Activated naive CD4-positive, alpha-beta T cell treated with Interleukin-2 at 50 U/mL for 16 hours (primary cell): ENCODE measurements at places on chromosomes 1 and 21.

DNA sequence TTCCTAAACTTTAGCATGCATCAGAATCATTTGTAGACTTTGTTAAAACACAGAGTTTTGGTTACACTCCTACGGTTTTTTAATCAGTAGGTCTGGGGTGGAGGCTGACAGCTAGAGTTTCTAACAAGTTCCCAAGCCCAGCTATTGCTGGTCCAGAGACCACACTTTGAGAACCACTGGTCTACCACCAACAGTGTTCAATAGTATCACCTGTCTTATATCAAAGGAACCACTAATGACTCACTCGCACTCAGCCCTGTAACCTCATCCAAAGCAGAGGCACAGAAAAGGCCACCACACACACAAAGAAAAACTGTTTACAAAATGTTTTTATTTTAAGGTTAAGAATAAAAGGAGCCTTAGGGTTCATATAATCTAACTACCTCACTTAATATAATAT, 68.7 kb downstream of the HIVEP3 start:
- DNase-seq: peak; percentile 7

DNA sequence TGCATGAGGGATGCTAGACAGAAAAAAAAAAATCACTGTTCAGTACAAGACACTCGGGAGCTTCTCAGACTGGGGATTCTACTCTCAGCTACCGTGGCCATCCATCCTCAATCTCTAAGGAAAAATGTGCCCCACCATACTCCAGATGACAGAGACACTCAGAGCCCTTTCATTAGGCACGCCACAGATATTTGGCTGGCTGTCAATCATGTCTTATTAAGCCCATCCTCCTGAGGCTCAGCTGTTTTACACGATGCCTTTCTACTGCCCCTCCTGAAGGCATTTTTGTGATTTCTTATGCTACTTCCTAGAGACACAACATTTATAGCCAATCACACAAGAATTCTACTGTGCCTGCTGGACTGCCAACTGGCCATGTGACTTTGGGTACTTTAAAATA, 92.9 kb downstream of the KIF14 start:
- DNase-seq: no peak

DNA sequence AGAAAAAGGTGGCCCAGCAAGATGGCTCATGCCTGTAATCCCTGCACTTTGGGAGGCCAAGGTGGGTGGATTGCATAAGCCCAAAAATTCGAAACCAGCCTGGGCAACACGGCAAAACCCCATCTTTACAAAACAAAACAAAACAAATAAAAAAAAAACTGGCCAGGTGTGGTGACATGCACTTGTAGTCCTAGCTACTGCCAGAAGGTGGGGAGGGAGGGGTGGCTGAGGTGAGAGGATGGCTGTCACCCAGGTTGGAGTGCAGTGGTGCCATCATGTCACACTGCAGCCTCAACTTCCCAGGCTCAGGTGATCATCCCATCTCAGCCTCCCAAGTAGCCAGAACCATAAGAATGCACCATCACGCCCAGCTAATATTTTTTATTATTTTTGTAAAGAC, 22.8 kb downstream of the RERE start:
- DNase-seq: no peak

DNA sequence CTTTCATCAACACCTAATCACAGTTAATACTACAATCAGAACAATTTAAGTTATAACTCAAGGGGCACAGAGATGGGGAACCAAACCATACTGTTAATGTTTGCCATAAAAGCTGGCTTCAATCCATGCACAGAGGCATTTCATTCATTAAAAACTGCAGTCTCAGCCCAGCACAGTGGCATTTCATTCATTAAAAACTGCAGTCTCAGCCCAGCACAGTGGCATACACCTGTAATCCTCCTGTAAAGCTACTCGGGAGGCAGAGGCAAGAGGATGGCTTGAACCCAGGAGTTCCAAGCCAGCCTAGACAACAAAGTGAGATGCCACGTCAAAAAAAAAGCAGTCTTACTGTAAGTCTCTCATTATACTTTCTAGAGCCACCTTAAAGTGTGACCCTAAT, 29.2 kb downstream of the ARID4B start:
- DNase-seq: no peak

GRCh38 chr1:85983316-85983715, 173.3 kb downstream of the COL24A1 start:
- DNase-seq: no peak

DNA sequence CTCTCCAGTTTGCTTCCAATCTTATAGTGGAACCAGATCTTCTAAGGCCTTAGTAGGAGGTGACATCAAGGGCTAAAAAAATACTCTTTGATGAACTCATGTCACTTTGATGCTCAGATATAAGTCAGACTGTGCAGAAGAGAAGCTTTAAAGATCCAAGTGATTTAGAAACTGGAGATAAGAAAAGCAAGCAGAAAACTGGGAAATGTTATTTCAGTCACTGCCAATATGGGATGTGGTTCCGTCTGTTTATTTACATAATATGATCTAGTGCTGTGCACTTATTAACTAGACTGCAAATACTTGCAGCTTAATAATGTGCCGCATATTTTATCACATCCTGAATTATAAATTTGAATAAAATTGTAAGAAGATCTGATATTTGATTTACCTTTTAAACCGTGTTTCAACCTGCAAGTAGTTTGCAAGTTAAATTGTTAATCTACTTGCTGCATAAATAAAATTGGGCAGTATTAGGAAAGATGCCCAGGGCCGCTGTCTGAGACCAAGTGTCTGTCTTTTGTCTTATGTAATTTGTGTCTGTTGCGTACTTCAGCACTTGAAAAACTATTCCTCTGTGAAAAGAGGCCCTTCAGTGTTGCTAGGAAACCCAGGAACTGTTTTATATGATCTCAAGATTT, 29.6 kb downstream of the CXADR start:
- no peak for DNase-seq

- no peak for DNase-seq
These were observed 10.3 kb downstream of the NPR1 start for GRCh38 chr1:153688736-153689328.

GRCh38 chr1:226100436-226101391, 38.2 kb downstream of the H3-3A start:
- peak; percentile 40 for DNase-seq

GRCh38 chr1:228276174-228276831, 68.5 kb downstream of the OBSCN start:
- no peak for DNase-seq

GRCh38 chr1:228803421-228803820, 68.1 kb downstream of the RHOU start:
- DNase-seq: no peak

DNA sequence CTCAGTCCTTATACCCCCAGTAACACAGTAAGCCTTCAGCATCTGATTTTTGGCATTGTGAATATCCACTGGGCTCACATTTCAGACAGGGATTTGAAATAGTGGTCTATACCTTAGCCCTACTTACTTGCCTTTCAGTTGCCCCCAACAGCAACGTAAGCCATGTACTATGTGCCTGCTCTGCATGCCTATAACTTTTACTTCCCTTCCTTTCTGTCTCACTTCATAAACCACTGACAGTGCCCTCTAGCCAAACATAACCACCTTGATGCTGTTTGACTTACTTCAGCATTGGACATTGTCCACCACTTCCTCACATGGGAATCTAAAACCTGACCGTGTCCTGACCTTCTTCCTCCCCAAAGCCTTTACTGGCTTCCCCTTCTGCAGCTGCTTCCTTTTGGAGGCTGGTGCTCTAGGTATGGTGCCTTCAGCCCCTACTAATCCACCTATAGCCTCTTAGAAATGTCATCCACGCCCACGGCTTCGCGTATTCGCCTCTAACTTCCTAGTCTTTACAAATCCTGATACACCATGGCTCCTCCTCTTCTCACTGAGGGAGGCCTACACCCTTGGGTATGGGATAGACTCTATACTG, 3.6 kb upstream of the ZNF672 start:
- DNase-seq: no peak

GRCh38 chr1:6410248-6410893, 9.3 kb downstream of the HES2 start:
- DNase-seq: no peak

DNA sequence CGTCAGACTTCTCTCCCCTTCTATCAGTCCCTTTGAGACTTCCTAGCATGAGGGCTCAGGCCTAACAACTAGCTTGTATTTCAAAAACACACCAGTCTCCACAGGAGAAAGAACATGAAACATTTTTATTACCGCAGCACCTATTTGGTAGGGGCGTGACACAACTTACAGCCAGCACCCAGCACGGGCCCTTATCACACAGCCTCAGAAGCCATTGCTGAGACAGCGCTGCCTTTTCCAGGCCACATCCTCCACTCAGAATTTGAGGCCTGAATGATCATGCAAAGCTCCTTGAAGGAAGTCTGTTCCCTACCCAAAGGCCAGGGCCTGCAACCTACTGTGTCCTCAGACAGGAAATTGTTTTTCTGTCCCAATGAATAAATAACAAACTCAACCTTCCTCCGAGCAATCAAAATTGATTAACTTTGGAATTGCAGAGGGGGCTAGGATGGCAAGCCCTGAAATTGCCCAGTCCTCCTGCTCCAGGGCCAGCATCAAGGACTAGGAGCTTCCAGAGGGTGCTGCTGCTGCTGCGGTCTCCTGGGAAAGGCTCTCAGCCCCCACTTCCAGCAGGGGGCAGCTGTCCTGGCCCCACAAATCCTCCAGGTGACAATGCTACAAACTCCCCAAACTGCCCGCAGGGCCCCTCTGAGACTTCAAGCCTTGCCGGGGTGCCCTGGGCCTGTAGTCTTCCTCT, 94.3 kb upstream of the GALNT2 start:
- DNase-seq: no peak

GRCh38 chr1:156225677-156226014, 12.8 kb downstream of the PMF1 start:
- DNase-seq: no peak

- DNase-seq: no peak
These were observed 10.4 kb upstream of the SPATC1L start for GRCh38 chr21:46194374-46195334.
